HuH-7 (cell line): ENCODE measurements at places on chromosomes 2 and 18.

- no peak for DNase-seq
Measured at GRCh38 chr2:134189009-134189720, 64.7 kb upstream of the MGAT5 start.

- DNase-seq: no peak
Measured at GRCh38 chr2:11343368-11343649, 1.1 kb downstream of the ROCK2 start.

- no peak for DNase-seq
Measured at GRCh38 chr18:63518178-63519012, 23.8 kb upstream of the SERPINB12 start.

DNA sequence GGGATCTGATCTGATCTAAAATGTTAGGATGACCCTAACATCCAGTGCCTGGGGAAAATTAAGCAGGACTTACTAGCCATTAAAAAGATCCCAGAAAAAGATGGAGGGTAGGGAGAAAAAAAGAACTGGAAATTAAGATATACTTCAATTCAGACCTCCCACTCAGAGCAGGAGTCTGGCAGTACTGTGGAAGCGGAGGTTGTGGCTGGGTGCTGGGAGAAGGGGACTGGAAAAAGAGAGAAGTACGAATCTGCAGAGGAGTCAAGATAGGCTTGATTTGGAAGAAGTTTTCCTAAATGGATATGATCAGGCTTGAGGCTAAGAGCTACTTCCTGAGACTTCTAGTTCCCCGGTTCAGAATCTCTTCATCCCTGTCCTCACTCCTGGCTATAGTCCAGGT, 33.5 kb upstream of the IHH start:
- no peak for DNase-seq

DNA sequence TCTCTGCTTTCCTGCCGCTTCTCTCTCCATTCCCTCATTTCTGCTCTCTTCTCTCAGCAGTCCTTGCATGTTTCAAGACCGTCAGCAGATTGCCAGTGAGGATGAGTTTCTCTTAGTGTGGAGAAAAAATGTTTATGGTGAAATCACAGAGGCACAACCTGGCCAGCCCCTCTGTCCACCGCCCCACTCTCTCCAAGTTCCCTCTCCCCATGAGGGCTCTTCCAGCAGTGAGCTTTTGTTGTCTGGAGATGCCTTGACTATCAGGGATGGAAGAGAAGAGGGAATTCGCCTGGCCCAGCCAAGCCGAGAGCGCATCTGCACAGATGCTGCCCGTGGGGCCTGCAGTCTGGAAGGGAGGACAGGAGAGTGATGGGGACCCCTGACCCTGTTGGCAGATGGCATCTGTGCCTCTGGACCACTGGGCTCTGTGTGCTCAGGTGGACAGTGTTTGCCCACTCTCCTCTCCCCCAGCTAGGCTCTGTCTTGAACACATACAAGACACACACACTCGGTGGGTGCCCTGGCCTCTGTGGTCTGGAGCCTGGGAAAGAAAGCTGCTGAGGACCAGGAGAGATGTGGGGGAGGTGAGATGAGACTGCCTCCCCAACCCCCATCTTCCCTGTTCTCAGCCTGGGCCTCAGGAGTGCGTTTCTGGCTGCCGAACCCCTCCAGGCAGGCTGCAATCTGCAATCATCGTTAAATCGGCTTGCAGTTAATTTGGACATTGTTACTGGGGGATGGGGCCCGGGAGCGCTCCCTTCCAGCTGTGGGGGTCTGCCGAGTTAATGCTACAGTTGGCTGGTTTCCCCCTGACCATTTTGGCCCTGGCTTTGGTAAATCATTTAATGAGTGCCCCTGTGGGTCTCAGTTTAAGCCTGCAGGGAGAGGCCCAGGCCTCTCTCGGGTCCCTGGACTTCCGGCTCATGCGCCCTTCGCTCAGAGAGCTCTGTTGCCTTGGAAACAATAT, 4.5 kb downstream of the ITM2C start:
- no peak for DNase-seq

DNA sequence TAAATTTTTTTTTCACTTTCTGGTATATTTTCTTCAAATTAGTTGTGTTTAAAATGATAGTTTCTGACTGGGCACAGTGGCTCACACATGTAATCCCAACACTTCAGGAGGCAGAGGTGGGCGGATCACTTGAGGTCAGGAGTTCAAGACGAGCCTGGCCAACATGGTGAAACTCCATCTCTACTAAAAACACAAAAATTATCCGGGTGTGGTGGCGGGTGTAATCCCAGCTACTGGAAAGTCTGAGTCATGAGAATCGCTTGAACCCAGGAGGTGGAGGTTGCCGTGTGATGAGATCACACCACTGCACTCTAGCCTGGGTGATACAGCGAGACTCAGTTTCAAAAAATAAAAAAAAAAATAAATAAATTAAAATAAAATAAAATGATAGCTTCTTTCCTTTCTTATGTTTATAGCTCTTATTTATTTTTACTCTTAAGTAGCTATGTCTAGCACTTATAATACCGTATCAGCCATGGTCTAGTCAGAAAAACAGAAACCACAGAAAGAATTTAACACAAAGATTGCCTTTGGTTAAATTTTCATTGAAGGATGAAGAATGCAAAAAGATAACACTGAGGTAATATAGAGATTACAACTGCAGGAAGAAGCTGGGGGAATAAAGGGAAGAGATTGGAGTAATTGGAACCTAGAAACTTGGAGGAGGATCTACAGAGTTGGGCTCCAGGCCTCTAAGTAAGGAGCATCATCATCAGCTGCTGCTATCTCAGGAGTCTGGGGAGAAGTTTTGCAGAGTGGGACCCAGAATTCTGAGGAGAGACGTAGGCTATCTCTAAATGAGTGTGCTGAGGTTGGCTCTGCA, 54.7 kb upstream of the MBOAT2 start:
- DNase-seq: no peak

DNA sequence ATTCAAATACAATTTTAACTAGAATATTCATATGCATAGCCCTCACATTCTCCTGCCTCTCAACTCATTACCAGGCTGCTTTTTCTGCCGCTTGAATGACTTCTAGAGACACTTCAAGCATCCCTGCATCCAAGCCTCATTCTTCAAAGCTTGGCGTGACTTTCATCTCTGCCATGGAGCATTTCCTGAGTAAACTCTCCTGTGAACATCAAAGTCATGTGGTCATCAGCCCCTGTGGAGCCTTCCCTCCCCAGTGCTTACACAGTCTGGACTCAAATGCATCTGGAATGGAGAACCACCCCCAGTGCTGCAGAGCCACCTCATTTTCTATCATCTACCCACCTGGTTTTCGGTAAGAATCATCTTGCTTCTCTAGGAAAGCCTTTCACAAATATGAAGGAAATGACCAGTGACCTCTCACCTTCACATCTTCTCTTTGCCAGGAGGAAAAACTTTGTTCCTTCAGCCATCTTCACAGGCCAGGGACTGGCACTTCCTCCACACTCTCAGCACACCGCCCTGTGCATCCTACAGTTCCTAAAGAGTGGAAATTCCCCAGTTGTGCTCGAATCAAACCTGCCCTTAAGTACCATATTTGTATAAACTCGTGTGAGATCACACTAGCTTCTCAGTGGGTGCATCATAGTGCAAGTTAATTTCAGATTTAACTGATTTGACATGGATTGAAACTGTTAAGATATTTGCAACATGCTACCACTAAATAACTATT, 116.4 kb downstream of the COL6A3 start:
- no peak for DNase-seq

- DNase-seq: no peak
Measured at GRCh38 chr2:102181376-102181775, 5.4 kb upstream of the IL1RL2 start.

DNA sequence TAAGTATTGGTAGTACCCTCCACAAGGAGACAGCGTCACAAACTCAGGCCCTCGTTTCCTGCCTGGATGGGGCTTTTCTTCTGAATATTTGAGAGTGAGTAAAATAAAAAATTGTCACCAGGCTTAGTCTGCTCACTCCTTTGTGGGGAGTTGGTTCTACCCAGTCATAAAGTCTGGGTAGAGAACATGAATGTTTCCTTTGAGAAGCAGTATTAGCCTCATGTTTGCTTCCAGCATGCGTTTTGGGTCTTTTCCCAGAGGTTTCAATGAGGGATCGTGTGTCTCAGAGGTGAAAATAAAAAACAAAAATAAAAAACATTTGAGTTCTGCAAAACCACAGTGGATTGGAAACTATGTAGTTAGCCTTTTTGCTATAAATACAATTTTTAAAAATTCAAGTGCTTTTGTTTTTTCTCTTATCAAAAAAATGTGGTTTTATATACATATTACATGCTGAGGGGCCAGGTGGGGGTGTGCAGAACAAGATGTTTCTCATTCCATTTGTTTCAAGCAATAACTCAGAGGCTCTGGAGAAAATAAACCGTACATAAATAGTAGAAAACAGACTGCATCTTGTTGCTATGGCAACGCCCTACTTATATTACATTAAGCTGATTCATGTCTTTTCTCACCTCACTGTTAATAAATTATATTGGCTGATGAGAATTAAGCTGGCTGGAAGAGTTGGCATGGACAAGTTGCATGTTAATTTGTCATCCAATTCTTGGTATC, 225.4 kb upstream of the FBXO11 start:
- no peak for DNase-seq

GRCh38 chr18:59238385-59238784, 18.4 kb downstream of the GRP start:
- no peak for DNase-seq

GRCh38 chr2:238220892-238221521, 17.5 kb upstream of the ILKAP start:
- DNase-seq: no peak

DNA sequence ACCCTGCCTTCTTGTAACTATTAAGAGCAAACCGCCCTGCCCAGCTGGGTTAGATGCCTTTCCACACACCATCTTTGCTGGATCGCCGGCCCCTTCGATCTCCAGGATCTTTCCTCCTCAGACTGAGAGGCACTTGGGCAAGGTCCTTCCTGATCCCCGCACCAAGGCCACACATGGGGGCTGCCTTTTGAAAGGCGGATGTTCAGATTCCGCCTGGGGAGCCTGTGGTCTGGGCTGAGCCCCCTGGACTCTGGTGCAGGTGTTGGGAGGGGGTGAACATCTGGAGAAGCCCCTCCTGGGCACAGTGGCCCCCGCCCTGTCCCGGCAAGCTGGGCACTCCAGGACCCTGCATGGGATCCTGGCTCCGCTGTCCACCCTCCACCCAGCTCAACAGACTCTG, 135.4 kb upstream of the HDAC4 start:
- no peak for DNase-seq

DNA sequence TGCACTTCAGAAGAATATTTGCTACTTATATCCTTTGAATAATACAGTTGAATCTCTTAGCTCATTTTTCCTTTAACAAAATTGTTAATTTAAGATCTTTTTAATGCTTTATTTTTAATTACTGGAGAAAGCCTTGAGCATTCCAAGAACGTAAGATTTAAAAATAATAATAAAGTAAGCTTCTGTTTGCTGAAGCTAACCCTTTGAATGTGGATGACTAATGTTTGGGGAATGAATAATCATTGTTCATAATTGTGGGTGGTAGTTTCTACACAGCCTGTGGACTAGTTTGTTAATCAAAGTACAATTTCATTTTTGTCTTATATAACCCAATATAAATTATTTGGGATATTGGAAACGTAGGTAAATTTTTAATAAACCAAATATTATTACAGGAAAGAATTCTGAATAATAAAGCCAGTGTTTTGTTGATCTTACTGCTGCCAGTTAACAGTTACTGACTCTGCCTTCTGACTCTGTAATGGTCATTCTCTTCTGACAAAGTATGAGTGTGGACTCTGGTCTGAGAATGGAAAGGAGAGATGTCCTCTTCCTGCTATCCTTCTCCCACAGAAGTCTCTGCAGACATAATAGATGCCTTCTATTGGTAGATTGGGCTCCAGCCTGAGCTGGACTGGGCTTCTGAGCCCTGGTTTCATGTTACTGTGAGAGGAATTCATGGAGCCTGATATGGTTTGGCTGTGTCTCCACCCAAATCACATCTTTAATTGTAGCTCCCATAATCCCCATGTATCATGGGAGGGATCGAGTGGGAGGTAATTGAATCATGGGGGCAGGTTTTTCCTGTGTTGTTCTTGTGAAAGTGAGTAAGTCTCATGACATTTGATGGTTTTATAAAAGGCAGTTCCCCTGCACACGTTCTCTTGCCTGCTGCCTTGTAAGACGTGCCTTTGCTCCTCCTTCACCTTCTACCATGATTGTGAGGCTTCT, 292.7 kb upstream of the SLC39A10 start:
- DNase-seq: no peak

DNA sequence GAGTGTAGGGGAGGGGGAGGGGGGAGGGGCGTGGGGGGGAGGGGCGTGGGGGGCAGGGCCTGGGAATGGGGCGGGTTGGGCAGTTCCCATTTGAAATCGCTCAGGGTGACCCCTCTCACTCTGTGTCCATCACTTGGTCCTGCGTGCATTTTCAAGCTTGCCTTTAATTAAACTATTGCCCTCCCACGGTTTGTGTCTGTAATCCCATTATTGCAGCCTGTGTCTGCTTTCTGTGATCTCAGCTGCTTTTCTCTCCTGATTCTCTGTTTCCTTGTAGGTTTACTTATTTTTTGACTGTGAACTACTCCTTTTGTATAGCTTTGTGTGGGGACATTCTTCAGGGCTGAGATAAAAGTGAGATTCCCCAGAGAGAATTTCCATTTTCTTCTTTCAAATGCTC, 1.3 kb downstream of the DCDC2C start:
- DNase-seq: no peak

GRCh38 chr18:26738706-26739105, 126.8 kb downstream of the AQP4 start:
- no peak for DNase-seq

GRCh38 chr2:58702302-58702885, 461.3 kb upstream of the FANCL start:
- DNase-seq: no peak

- DNase-seq: no peak
Measured at GRCh38 chr2:163794635-163795034, 58.8 kb upstream of the FIGN start.

GRCh38 chr2:96839875-96840850, 3.7 kb downstream of the ANKRD23 start:
- DNase-seq: no peak

DNA sequence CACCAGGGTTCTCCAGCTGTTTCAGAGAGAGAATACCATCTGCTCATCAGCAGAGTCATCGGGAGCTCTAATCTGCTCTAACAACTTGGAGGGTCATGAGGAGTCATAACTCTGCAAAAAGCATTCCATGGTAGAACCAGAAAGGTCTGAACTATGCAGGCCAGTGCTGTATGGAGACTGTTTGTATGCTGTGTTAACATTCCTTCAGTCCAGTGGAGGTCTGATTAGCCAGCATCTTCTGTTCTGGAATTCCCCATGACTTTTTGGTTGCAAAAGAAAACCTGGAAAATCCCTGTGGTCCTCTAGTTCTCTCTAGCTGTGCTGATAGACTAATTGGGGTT, 9.4 kb upstream of the ITGB6 start:
- no peak for DNase-seq

- no peak for DNase-seq
Measured at GRCh38 chr2:142865924-142866323, 11.5 kb upstream of the KYNU start.
